ENCODE measurements at places on chromosomes 3 and 15. TPM values are rescaled to one million over a fixed set of nuclear protein-coding genes. Genes with fewer than 3 reads are reported as not detected.

GRCh38 chr3:62566022-62566557 lies 192.7 kb upstream of the FEZF2 start:
- no peak for DNase-seq

DNA sequence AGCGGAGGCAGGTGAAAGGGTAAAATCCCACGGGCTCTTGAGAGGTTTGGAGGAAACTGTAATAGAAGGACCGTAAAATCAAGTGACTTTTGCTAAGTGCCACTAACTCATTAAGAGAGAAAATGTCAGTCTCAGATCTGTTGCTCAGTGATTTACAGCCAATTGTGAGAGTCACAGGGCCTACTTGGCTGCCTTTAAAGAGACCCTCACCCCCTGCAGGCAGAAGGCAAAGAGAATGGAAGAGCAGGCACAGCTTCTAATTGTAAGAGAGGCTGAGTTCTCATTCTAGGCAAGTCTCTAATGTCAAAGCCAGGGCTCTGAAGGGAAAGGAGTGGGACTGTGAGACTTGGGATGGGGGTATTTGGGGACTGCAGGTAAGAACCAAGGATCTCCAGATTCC lies 9.3 kb upstream of the SYNM start:
- DNase-seq: no peak

DNA sequence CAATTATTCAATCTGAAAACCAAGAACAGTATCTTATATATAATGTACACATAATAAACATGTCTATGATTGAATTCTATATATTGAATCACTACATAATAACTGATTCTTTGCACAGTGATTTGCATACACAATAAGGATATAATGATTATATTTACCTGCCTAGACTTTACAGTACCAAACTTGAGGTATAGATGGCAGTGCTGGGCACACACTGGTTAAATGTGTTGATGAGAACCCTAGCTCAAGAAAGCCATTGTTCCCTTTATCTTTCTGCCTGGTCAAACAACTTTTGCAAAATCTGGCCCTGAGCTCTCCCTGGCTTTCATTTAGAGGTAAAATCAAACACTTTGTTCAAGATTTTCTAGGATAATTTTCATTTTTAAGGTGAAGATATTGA lies 697.7 kb downstream of the TUSC7 start:
- DNase-seq: no peak

DNA sequence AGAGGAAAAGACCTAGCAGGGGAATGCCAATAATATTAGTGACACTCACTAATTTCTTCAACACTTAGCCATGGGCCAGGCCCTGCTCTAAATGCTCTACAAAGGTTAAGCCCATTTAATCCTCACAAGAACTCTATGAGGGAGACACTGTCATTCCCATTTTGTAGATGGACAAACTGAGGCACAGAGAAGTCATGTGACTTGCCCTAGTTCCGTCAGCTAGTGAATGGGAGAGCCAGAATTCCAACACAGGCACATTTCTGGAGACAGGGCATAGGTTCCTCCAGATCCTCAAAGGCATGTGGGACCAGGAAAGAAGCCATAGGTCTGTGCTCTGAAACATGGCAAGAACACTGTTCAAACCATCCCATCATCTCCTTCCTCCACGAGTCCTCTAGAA lies 31.5 kb downstream of the LOXL1 start:
- no peak for DNase-seq

DNA sequence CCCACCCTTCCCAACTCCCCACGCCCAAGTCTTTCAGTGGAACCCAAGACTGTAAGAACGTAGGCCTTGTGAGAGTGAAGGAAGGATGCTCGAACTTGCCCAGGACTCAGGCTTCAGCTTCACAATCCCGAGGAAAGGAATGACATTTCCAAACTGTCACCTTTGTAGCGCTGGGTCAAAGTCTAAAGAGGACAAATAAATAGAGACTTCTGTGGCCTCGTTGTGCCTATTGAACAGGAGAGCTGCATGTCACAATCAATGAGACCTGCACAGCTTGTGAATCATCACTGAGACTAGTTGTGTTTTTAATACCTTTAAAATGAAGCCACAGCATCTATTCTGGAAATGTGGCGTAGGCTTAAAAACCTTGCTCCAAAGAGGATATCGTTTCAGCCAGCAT lies 222.8 kb upstream of the ST8SIA2 start:
- DNase-seq: no peak

DNA sequence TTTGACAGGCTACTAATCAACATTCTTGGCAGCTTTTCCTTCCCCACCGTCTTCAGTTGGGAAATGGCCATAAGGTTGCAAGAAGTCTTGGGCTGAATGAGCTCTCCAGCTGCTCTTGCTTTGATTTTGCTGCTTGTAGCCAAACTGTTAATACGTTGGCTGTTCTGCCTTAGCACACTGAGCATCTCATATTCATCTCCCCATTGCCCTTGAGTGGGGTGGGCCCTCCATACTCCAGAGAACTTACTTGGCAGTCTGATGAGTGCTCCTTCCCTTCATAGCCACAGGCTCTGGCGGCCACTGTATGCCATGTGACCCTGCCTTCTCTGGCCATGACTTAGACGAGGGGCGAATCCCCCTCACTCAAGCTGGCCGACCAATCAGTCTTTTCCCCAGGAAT lies 25.8 kb upstream of the PAQR5 start:
- no peak for DNase-seq

- DNase-seq: no peak
Observed at GRCh38 chr3:194271460-194272035, 79.6 kb downstream of the CPN2 start.

GRCh38 chr3:175495331-175495730 lies 636.2 kb downstream of the NAALADL2 start:
- no peak for DNase-seq

- DNase-seq: no peak
Observed at GRCh38 chr3:194401346-194401745, 2.3 kb upstream of the GP5 start.

GRCh38 chr3:123652342-123652984 lies 67.6 kb upstream of the HACD2 start:
- peak; percentile 87 for DNase-seq

- no peak for DNase-seq
Observed at GRCh38 chr3:195570912-195571311, 12.8 kb downstream of the APOD start.

- no peak for DNase-seq
Observed at GRCh38 chr15:83088876-83089275, 18.6 kb upstream of the TM6SF1 start.

DNA sequence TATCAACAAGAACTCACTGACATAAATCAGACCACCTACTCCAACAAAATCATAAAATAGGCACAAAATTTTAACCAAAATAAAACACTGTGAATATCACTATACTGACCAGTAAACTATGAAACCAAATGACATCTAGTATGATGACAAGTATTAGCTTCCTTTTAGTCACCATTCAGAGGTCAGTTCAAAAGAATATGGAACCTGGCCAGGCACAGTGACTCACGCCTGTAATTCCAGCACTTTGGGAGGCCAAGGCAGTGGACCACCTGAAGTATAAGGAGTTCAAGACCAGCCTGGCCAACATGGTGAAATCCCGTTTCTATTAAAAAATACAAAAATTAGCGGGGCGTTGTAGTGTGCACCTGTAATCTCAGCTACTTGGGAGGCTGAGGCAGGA lies 65.8 kb downstream of the SMARCC1 start:
- no peak for DNase-seq

DNA sequence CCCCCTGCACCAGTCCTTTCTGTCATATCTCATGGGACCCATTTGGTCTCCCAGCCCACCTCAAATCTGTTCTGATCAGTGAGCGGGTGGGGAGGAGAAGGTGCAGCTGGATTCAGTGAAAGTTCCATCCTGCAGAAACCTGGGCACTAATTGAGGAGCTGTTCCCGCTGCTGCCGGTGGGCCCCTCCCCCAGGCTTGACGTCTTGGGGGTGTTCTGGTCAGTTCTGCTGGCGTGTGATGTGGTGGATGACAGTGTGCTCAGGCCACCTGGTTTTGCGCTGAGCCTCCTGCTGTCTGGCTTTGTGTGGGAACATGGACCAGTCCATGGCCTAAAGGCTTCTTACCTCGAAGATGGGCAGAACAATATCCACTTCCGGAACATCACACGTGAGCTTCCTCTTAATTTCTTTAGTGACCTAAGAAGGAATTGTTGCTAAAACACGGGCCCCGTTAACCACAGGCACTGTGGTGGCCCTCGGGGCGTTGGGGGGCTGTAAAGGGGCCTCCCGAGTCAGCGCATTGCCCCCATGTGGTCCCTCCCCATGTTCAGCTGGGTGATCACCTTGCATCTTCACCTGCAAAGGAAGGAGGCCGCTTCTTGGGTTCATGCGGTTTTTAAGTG lies 59.7 kb downstream of the RGMA start:
- DNase-seq: peak; percentile 52

DNA sequence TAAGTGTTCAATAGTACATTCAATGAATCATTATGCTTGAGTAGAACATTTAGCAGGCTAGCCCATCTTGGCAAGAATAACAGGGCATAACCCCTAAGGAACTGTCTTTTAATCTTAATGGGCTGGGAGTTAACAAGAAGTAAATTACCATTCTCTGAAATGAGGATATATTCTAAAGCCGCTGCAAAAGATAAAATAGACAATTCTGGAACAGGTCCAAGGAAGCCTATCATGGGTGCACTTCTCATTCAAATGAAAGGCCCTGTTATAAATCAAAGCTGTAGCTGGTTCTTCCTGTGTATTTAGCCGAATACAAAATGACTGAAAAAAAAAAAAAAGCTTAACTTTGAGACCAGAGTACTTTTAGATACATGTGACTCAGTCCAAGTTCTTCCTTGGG lies 15.6 kb downstream of the MTHFS start:
- no peak for DNase-seq

DNA sequence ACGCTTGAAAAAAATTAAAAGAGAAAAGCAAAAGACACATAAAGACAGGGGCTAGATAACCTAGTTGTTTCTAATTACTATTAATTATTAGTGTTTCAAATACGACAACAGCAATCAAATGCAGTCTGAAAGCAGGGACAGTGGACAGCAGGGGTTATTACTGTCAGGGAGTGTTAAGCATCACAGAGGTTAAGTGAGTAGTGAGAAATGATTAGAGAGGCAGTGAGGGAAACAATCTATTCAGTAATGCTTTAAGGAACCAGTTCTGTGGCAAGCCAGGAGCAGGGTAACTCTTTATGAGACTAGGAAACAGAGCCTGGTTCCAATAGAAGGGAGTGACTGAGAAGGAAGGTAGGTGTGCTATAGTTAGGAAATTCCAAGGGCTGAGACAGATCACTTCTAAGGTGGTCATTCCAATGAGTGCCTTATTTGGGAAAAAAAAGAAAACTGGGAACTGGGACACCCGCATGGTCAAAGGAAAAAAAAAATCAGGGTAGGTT lies 15.0 kb downstream of the RYK start:
- no peak for DNase-seq

- DNase-seq: no peak
Observed at GRCh38 chr15:71807691-71808091, 2.7 kb upstream of the NR2E3 start.

GRCh38 chr3:38968403-38968802 lies 83.3 kb downstream of the SCN11A start:
- DNase-seq: no peak

DNA sequence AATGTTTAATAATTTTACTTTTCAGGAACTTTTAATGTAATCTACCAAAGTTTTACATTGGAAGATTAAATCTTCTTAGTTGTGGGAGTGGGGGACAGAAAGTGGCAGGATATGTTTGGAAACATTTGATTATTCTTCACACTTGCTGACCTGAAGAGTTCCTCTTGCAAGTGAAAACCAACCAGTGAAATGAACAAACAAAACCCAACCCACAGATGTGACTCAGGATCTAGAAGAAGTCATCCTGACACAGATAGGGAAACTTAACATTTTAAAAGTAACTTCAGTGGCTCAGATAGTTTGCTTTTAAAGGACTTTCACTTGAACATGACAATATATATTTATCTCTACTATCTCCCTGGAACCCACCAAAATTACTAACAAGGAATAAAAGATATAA lies 55.4 kb downstream of the ASTE1 start:
- no peak for DNase-seq

DNA sequence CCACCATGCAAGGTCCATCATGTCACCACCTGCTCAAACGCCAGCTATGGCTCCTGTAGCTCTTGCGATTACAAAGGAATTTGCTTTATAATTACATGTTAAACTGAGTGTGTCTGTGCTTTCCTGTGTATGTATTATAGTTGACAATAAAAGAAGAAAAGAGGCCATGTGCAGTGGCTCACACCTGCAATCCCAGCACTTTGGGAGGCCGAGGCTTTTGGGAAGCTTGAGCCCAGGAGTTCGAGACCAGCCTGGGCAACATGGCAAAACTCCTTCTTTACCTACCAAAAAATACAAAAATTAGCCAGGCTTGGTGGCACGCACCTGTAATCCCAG lies 27.0 kb downstream of the ATRIP start:
- no peak for DNase-seq

DNA sequence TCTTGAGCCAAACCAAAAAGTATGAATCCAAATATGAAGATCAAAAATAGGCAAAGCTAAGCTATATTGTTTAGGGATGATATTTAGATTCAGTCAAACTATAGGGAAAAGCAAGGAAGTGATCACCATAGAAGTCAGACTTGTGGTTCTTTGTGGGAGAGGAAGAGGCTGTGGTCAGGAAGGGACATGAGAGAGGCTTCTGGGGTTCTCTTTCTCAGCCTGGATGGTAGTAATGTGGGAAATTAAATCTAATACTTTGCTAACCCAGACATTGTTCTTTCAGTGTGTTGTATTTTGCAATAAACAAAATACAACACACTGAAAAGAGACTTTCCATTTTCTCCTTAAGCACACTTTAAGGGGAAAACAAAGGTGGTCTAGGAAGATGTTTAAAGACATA lies 3.1 kb downstream of the CX3CR1 start:
- DNase-seq: no peak

GRCh38 chr3:65194047-65194714 lies 506.4 kb upstream of the ADAMTS9 start:
- DNase-seq: no peak

GRCh38 chr3:38541806-38542205 lies 45.7 kb downstream of the EXOG start:
- DNase-seq: no peak

DNA sequence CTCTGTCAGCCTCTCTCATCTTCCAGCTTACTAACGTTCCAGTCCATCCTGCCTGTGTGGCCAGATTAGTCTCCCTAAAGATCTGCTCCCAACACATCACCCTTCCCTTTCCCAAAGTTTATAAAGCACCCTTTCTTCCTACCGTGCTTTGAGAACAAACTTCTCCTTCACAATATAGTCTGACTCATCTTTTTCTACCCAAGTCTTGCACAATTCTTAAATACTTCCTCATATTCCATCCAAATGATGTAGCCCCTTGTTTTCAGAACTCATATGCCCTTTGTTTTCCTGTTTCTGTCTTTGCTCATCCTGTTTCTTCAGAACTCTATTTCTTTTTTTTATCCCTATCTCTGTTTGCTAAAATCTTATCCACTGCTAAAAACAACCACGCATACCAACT lies 326.8 kb downstream of the MFSD1 start:
- no peak for DNase-seq

- no peak for DNase-seq
Observed at GRCh38 chr15:92164327-92165000, 229.2 kb upstream of the ST8SIA2 start.

P2RY12 gene
- 1.3 TPM for polyA plus RNA-seq

NCBP2 gene
- 53.7 TPM for polyA plus RNA-seq

ISG20 gene
- 11.5 TPM for polyA plus RNA-seq

SERINC4 gene
- 0.39 TPM for polyA plus RNA-seq

NR2F2 gene
- 230 TPM for polyA plus RNA-seq

DPPA2 gene
- polyA plus RNA-seq: not detected

HTR3E gene
- not detected for polyA plus RNA-seq

TNNC1 gene
- polyA plus RNA-seq: 1.6 TPM

ARHGEF26 gene
- 6.9 TPM for polyA plus RNA-seq

CFAP92 gene
- 3.8 TPM for polyA plus RNA-seq

HRH1 gene
- 13.0 TPM for polyA plus RNA-seq

PARP15 gene
- polyA plus RNA-seq: 2.0 TPM

AMIGO3 gene
- polyA plus RNA-seq: 0.77 TPM

MORC1 gene
- polyA plus RNA-seq: 0.05 TPM

LRRC31 gene
- polyA plus RNA-seq: not detected

All from ovary (tissue), 10 donors.